Uterine smooth muscle cell (primary cell): ENCODE measurements at places on chromosomes 1 and 21. TPM values are rescaled to one million over a fixed set of nuclear protein-coding genes. Genes with fewer than 3 reads are reported as not detected.

ZNF593 gene
- total RNA-seq: 23.2 and 28.9 TPM in 2 replicates

GJA9 gene
- total RNA-seq: 0.11 and 0.12 TPM in 2 replicates

RHD gene
- 0.12 TPM in 1 of 2 replicates, not detected in the other for total RNA-seq

LMOD1 gene
- 8.0 and 19.4 TPM in 2 replicates for total RNA-seq

LRRC3 gene
- total RNA-seq: 0.33 and 0.37 TPM in 2 replicates

FCGR1A gene
- not detected in 2 replicates for total RNA-seq

PLA2G2F gene
- not detected in 2 replicates for total RNA-seq

FCRL4 gene
- total RNA-seq: not detected in 2 replicates

SLC35A3 gene
- total RNA-seq: 40.6 and 48.6 TPM in 2 replicates

SELENBP1 gene
- 22.2 and 25.0 TPM in 2 replicates for total RNA-seq

TTC39A gene
- 1.4 and 2.2 TPM in 2 replicates for total RNA-seq

CLEC20A gene
- not detected in 2 replicates for total RNA-seq

AIDA gene
- total RNA-seq: 67.4 and 73.2 TPM in 2 replicates

HUNK gene
- total RNA-seq: under 0.01 and 0.12 TPM in 2 replicates

GABRD gene
- not detected in 2 replicates for total RNA-seq

CYYR1 gene
- total RNA-seq: 0.11 and 0.12 TPM in 2 replicates

DDAH1 gene
- 36.4 and 40.7 TPM in 2 replicates for total RNA-seq

PROK1 gene
- not detected in 2 replicates for total RNA-seq

FNDC10 gene
- total RNA-seq: 0.77 and 1.00 TPM in 2 replicates

TCHHL1 gene
- total RNA-seq: not detected in 2 replicates

MYOG gene
- not detected in 2 replicates for total RNA-seq

NES gene
- 32.2 and 68.6 TPM in 2 replicates for total RNA-seq

DMRTA2 gene
- total RNA-seq: 0.11 TPM in 1 of 2 replicates, not detected in the other

SAMD11 gene
- total RNA-seq: 6.2 and 6.4 TPM in 2 replicates

NR5A2 gene
- total RNA-seq: under 0.01 TPM in 1 of 2 replicates, not detected in the other

OR2AK2 gene
- 0.25 TPM in 1 of 2 replicates, not detected in the other for total RNA-seq

ATG4C gene
- 9.8 and 11.5 TPM in 2 replicates for total RNA-seq

LRRC39 gene
- total RNA-seq: 0.44 and 0.50 TPM in 2 replicates

STYXL2 gene
- not detected in 2 replicates for total RNA-seq

AMY2A gene
- not detected in 2 replicates for total RNA-seq

WNT3A gene
- total RNA-seq: not detected in 2 replicates

HNRNPCL1 gene
- total RNA-seq: not detected in 2 replicates

DYNLT5 gene
- 1.5 and 2.7 TPM in 2 replicates for total RNA-seq

EPHA8 gene
- not detected in 2 replicates for total RNA-seq

SRGAP2C gene
- total RNA-seq: 21.7 and 33.4 TPM in 2 replicates

TESK2 gene
- 0.77 and 1.4 TPM in 2 replicates for total RNA-seq

ADAMTSL4 gene
- 2.1 and 2.9 TPM in 2 replicates for total RNA-seq

JUN gene
- 78.2 and 112 TPM in 2 replicates for total RNA-seq

TLCD4 gene
- 0.75 and 0.77 TPM in 2 replicates for total RNA-seq

CELA3A gene
- not detected in 2 replicates for total RNA-seq

SPRR1A gene
- not detected in 2 replicates for total RNA-seq

PYHIN1 gene
- total RNA-seq: not detected in 2 replicates

IL22RA1 gene
- under 0.01 and 0.12 TPM in 2 replicates for total RNA-seq

IFI44 gene
- 4.9 and 6.1 TPM in 2 replicates for total RNA-seq

GRIK3 gene
- total RNA-seq: not detected in 2 replicates

C8A gene
- not detected in 2 replicates for total RNA-seq

USP24 gene
- 43.9 and 57.0 TPM in 2 replicates for total RNA-seq

CLCA4 gene
- total RNA-seq: not detected in 2 replicates
